Karpas-422 (cell line): ENCODE measurements at places on chromosomes 3 and 15.

DNA sequence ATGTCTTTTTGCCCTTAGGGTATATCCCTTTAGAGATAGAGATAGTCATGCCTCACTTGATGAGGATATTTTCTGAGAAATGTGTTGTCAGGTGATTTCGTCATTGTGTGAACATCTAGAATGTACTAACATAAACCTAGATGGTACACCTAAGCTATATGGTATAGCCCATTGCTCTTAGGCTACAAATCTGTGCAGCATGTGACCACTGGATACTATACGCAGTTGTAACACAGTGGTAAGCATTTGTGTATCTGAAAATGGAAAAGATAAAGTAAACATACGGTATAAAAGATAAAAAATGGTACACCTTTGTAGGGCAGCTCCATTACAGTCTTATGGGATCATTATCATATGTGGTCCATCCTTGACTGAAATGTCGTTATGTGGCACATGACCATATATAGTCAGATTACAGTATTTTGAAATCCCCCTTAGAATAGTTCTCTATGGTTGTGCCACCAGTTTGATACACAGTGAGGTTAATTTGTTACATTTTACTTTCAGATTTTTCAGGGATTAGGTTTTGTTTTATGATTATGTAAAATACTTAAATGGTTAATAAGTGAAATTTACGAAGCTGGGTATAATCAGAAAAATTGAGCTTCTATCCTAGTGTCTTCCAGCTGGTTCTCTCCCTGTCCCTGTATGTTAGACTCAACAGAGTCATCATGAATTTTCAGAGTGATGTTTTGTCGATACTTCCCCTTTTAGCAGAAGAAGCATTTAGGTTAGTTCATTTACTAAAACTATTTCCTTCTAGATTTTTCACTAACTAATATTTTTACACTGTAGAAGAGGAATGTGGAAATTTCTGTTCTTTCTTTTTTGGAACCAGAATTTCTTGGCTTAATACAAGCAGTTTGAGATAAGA is 12.8 kb downstream of the SETD5 start:
- DNase-seq: no peak

- no peak for DNase-seq
Measured at GRCh38 chr3:146091397-146091796, 69.6 kb downstream of the PLOD2 start.

- DNase-seq: no peak
Measured at GRCh38 chr3:47314056-47314764, 31.5 kb downstream of the KLHL18 start.

- DNase-seq: peak; percentile 45
Measured at GRCh38 chr3:133964547-133964946, 65.2 kb downstream of the SLCO2A1 start.

DNA sequence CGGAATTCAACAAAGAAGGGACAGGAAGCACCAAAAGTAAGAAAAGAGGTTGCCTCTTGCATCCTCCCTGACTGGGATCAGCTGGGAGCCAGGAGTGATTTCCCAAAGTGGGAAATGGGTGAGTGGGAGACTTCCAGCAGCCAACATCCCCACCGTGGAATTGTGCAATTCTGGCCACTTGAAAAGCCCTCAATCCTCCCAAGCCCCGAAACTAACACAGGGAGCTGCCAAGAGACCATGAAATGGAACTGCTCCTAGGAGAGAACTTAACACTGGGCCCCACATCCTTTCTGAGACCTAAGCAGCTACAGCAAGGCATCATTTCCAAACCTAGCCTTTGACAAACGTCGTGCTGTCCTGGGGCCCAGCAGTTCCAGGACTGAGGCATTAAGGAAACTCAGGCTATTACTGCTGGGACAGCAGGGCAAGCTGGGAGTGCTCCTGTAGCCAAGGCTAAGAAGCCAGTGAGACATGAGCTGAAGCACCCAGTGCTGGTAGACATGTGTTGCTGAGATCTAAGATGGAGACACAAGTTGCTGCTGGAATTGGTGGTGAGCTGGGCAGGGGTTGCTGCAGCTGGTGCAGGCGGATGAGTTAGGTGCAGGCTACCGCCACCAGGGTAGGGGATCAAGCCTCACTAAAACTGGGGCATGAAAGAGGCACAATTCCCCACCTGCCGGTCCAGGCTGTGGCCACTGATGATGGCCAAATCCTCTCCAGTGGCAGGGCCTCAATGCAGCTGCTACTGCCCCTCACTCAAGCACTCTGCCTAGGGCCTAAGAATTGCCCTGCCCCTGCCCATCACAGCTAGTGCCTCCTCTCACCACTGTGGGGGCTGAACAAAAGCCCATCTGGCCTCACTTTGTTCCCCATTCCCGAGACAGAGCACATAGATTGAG is 43.9 kb downstream of the ALDH1A2 start:
- DNase-seq: no peak

DNA sequence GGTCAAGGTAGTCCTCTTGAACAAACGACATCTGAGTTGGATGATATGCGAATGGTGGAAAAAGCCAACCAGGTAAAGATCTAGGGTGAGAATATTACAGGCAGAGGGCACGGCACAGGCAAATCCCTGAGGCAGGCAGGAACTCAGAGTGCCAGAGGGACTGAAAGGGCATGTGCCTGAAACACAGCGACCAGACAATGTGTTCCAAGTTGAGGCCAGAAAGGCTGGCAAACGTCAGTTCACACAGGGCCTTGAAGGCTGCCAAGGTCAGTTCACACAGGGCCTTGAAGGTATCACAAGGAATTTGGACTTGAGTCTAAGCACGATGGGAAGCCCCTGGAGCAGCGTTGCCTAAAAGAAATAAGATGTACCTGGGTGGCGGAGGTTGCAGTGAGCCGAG is 20.1 kb downstream of the HES1 start:
- no peak for DNase-seq

GRCh38 chr15:77702211-77702957 is 69.7 kb upstream of the LINGO1 start:
- peak; percentile 51 for DNase-seq

- no peak for DNase-seq
Measured at GRCh38 chr15:75112278-75112847, 89.0 kb downstream of the PPCDC start.

DNA sequence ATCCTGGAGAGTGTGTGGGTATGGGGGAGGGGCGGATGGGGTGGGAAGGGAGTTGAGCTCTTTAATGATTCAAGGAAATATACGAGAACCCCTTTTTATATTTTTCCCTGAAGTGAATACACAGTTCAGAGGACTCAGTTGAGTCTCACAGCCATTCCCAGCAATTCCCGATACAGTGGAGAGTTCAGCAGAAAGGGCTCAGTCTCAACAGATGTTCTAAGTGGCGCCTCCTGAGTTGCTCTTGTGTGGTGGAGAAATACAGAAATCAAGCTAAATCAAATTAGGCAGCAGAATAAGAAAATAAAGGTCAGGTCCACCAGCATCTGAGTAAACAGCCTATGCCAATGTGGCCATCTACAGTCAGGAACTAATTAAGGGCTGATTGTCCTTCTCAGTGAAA is 372.1 kb downstream of the NR2F2 start:
- no peak for DNase-seq

GRCh38 chr15:78396186-78396814 is 41.7 kb upstream of the IREB2 start:
- no peak for DNase-seq

GRCh38 chr3:109944836-109945235 is 607.5 kb upstream of the DPPA4 start:
- DNase-seq: no peak

GRCh38 chr3:162489853-162490252 is 993.2 kb downstream of the OTOL1 start:
- DNase-seq: no peak

DNA sequence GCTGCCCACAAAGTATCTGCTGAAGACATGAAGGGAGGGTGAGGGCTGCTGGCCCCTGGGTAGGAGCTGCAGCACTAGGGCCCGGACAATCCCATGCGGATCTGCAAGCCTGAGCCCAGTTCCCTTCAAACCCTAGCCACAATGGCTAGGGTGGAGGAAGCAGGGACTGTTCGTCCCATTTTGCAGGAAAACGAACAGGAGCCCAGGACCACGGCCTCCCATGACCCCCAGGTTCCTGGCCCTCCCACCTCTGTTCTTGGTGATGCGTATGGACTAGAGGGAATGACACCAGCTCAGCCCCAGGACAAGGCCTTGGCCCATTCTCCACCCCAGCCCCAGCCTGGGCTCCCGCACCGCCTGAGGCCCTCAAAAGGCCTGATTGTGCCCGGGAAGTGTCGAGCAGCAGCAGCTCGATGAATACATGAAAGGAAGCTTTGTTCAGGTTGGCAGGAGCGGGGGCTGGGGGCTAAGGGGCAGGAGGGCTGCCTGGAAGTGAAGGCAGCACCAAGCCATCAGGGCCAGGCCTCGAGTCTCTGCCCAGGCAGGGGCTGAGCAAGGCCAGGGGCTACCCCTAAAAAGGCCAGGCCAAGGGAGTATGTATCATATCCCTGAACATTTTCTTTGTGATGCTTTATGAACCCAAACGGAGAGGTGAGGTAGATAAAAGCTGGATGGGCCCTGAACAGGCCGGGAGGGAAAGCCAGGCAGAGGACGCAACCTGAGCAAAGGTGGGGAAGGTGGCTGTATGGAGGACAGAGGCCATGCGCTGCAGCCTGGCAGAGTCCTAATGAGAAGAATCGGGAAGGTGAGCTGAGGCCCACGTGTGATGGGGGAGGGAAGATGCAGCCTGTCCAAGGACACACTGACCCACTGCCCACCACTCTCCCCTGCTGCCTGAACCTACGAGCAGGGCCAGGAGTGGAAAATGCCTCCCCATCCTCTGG is 12.2 kb downstream of the SEMA7A start:
- DNase-seq: no peak

DNA sequence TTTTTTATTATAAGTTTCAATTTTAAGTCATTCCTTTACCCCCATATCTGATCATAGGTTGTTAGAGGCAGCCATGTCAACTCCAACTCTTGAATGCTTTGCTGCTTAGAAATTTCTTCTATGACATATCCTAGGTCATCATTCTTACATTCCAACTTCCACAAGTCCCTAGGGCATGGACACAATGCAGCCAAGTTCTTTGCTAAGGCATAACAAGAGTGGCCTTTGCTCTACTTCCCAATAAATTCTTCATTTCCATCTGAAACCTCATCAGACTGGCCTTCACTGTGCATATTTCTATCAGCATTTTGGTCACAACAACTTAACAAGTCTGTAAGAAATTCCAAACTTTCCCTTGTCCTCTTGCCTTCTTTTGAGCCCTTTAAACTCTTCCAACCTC is 28.5 kb downstream of the TRIM42 start:
- DNase-seq: no peak

GRCh38 chr3:192835818-192836815 is 81.5 kb downstream of the MB21D2 start:
- no peak for DNase-seq

DNA sequence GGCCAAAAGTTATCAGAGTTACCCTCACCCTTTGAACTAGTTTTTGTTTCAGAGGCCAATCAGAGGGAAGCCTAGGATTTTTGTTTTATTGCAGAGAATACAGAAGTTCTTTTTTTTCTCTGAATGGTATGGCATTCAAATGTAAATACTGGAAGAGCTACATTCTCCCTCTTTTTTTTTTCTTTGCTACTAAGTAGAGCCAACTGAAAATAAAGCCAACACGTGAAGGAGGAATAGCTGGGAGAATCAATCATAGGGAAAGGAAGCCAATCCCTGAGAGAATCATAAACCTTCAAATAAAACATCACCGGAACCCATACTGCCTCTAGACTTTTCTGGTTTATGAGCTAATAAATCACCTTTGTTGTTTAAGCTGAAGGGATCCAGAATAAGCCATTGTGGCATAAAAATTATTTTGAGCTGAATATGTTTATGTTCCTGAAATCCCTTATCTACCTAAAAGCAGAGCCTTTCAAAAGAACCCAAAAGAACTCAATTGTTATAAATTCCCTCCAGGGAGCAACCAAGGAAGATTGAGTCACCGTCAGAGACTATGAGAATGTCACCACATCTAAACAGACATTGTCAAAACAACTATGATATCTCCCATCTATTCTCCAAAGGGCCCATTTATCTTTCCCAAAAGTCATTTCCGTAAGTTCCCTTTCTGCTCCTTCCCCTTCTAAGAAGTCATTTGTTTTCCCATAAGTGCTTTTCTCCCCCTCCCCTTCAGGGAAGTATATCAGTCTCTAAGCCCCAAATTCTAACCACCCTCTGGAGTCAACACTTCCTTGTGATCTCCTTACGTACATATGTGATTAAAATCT is 3.8 kb upstream of the ZNF280D start:
- DNase-seq: no peak

GRCh38 chr3:30124435-30125370 is 481.7 kb upstream of the TGFBR2 start:
- no peak for DNase-seq

DNA sequence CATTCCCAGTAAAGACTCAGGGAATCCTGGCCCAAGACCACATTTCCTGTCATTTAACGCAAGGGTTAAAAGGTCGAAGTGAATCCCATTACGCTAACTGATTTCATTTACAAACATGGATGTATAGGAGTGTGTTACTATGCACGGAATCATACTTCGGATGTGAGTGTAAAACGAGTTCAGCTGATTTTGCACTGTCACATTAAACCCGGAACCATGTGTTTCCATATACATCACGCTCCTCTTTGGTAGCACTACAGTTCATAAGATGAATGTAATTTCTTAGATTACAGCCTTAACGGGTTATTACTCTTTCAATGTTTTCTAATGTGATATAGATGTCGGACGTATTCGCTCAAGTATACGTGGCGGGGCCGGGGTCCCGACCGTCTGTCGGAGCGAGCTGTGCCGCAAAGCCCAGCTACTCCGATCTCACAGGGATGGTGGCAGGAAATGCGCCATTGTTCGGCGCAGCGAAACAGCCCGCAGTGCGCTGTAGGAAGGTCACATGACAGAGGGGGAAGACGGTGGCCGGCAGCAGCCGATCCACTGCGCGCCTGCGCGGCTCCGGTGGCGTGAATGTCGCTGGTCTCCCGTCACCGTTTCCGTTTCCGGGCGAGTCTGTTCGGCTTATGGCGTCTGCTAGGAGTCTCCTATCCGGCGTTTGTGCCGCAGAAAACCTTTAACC is 97.3 kb downstream of the NPAP1 start:
- no peak for DNase-seq

DNA sequence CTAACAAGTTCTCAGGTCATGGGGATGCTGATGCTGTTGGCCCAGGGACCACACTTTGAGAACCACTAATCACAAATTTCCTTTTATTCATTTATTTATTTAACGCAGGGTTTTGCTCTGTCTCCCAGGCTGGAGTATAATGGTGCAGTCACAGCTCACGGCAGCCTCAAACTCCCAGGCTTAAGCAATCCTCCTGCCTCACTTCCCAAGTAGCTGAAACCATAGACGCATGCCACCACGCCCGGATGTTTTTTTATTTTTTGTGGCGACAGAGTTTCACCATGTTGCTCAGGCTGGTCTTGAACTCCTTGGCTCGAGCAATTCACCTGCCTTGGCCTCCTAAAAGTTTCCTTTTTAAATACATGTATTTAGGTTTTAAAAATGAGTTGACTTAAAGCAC is 20.7 kb upstream of the ISLR2 start:
- no peak for DNase-seq
